Activated B cell treated with CpG ODN at 0.5 μM for 24 hours (primary cell): ENCODE measurements at places on chromosomes 6 and 20. TPM values are rescaled to one million over a fixed set of nuclear protein-coding genes. Genes with fewer than 3 reads are reported as not detected.

- H3K4me1 ChIP-seq, result peaks cover 62% of the 10 kb centered on the region
- peak overlapping the region; percentile 78 for H3K27ac ChIP-seq
- peaks cover 2% of the 10 kb centered on the region for H3K36me3 ChIP-seq
- peak overlapping the region; percentile 52 for H3K4me3 ChIP-seq
- H3K27me3 ChIP-seq, result no peaks in the 10 kb centered on the region
These were observed 3.0 kb downstream of the TCEA2 start for GRCh38 chr20:64065974-64066343.

NKX2-2 gene
- not detected in 2 replicates for total RNA-seq

- no peak for DNase-seq
- no peak overlapping the region for H3K4me3 ChIP-seq
- H3K27ac ChIP-seq, result no peak overlapping the region
These were observed 2.5 kb downstream of the RNF217 start for GRCh38 chr6:124964764-124965105.

MYH7B gene
- total RNA-seq, result 0.20 and 0.35 TPM in 2 replicates

TAAR5 gene
- total RNA-seq, result not detected in 2 replicates

CYP39A1 gene
- not detected in 2 replicates for total RNA-seq

- no peak for DNase-seq
- no peak overlapping the region for H3K27ac ChIP-seq
- H3K36me3 ChIP-seq, result no peaks in the 10 kb centered on the region
- H3K4me3 ChIP-seq, result no peak overlapping the region
- H3K27me3 ChIP-seq, result no peaks in the 10 kb centered on the region
These were observed 143.1 kb upstream of the GGTLC1 start for GRCh38 chr20:24131684-24132083.

SLC17A4 gene
- not detected in 2 replicates for total RNA-seq

DNA sequence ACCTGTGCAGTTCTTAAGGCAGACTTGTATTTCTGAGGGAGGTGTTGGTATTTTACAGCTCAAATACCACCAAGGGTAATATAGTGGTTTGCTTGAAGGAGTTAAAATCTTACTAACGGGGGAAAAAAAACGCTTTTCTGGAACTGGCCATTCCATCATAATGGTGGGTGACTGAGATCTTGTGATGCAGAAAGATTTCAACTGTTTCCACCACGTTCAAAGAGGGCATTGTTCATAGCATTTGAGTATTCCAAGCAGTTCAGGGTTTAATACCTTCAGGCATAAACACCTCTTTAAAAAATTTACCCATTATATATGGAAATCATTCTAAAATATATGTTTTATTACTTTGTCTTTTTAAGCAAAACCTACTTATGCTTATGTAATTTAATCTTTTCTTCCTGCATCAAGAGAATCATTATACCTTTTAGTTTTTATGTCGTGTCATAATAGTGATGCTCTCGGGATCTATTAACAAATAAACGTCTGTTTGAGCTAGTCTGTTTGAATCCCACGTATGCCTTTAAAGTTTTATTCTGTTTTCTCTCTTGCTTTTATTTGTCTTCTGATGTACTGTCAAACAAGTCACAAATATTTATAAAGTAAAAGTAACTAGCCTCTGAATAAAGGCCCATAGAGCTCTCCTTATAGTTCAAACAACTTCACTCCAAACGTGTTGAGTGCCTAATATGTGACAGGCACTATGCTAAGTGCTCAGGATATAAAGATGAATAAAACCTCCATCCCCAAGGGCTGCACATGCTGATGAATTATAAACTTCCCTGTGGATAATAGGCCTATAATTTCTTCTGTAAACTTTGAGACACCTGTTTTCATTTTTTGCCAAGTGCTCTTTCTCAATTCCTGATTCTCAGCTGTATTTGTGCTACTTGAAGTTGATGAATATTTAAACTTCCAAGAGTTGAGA, 298.8 kb upstream of the FERMT1 start:
- peaks cover 2% of the 10 kb centered on the region for H3K27me3 ChIP-seq
- H3K4me3 ChIP-seq, result no peak overlapping the region
- H3K4me1 ChIP-seq, result no peaks in the 10 kb centered on the region
- no peak overlapping the region for H3K27ac ChIP-seq

ENPP4 gene
- 13.0 and 13.6 TPM in 2 replicates for total RNA-seq

DNA sequence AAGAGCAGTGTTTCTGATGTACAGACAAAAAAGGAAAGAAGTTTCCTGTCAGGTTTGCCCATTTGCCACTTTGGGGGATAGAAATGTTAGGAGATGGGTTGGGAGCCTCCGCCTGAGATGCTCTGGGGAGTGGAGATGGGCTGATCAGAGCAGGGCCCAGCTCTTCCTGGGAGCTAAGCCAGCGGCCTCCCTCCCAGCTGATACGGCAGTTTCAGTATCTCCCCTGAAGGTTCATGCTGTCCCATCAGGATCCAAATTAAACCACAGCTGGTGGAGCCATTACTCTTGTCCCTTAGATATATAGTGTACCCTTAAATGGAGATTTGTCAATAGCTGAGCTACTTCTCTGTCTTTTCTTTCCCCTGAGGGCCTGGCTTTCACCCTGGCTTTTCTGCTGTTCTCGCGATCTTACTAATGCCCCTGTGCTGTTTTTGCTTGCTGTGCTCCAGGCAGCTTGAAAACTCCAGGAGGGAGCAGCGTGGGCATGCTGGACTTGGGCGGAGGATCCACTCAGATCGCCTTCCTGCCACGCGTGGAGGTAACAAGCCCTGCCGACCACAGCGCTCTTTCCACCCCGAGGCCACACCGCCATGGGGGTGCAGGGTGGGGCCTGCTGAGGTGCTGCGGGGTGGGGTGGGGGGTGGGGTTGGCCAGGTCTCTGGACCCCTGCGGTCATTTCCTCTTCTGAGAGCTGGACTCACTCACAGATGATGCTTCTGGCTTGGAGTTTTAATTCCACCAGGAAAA, 20.9 kb downstream of the ENTPD6 start:
- H3K27ac ChIP-seq, result no peak overlapping the region
- DNase-seq, result no peak
- H3K27me3 ChIP-seq, result no peaks in the 10 kb centered on the region
- H3K36me3 ChIP-seq, result peaks cover 61% of the 10 kb centered on the region

- H3K36me3 ChIP-seq, result no peaks in the 10 kb centered on the region
- H3K4me1 ChIP-seq, result no peaks in the 10 kb centered on the region
- H3K27me3 ChIP-seq, result no peaks in the 10 kb centered on the region
- no peak overlapping the region for H3K27ac ChIP-seq
These were observed 21.6 kb downstream of the NRSN1 start for GRCh38 chr6:24147511-24148153.

ADGRB3 gene
- total RNA-seq, result not detected in 2 replicates

DNA sequence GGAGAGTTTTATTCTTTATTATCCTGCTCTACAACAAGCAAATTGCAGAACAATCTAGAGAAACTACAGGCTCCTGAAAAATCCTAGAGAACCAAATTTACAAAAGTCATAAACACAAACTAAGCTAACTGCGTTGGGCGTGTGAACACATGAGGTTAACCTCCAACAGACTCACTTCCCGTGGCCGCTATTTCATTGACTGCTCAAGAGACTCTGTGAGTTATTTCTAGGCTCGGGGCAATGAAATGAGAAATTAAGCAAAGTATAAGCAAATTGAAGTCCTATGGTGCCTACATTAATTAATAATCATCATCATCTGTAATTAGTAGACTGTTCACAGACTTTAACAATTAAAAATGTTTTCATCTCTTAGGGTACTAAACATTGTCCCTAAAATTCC, 100.0 kb downstream of the MBOAT1 start:
- H3K4me1 ChIP-seq, result no peaks in the 10 kb centered on the region
- H3K36me3 ChIP-seq, result peaks cover 21% of the 10 kb centered on the region
- DNase-seq, result no peak
- no peak overlapping the region for H3K27ac ChIP-seq
- no peaks in the 10 kb centered on the region for H3K27me3 ChIP-seq

DNA sequence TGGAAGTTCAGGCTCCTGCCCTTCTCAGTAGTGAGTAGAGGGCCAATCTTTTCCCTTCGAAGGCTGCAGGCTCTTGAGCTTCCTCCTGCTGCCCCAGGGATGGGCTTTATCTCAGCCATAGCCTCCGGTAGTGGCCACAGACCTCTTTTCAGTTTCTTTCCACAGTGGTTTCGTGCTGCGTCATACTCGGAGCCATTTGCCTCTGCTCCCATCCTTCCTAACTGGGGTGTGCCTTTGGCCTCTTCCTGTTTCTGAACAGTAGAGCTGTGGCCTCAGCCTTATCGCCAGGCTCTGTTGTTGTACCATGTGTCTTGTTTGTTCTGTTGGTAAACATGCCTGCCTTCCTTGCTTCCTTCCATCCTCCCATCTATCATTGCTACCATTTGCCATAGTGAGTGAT, 54.1 kb downstream of the TULP4 start:
- H3K27ac ChIP-seq, result no peak overlapping the region
- DNase-seq, result no peak
- H3K4me1 ChIP-seq, result peaks cover 5% of the 10 kb centered on the region
- H3K4me3 ChIP-seq, result no peak overlapping the region

DNA sequence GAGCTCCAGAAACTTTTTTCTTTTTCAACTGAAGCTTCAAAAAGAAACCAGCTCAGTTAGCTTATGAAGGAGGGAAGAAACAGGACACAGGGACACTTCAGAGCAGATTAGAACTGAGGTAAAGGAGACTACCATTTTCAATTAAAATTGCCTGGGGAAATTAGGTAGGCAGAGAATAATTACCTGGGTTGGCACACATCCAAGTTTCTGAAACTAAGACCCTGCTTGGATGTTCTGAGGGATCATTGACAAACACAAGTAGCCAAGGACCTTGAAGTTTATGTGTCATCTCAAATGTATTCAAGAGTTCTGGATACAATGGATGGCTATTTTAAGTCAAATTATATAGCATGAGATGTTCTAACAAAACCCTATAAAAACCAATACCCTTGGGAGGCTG, 137.6 kb downstream of the PLCB4 start:
- H3K27me3 ChIP-seq, result no peaks in the 10 kb centered on the region
- H3K27ac ChIP-seq, result no peak overlapping the region
- no peaks in the 10 kb centered on the region for H3K4me1 ChIP-seq
- H3K36me3 ChIP-seq, result no peaks in the 10 kb centered on the region
- no peak for DNase-seq

GRCh38 chr6:33654831-33655554, 33.9 kb downstream of the ITPR3 start:
- H3K36me3 ChIP-seq, result peaks cover 61% of the 10 kb centered on the region
- no peak overlapping the region for H3K27ac ChIP-seq
- H3K27me3 ChIP-seq, result no peaks in the 10 kb centered on the region
- no peak overlapping the region for H3K4me3 ChIP-seq

GRCh38 chr6:55726144-55726543, 147.2 kb upstream of the HMGCLL1 start:
- H3K4me3 ChIP-seq, result no peak overlapping the region
- no peak for DNase-seq
- H3K36me3 ChIP-seq, result no peaks in the 10 kb centered on the region
- H3K4me1 ChIP-seq, result no peaks in the 10 kb centered on the region

DNA sequence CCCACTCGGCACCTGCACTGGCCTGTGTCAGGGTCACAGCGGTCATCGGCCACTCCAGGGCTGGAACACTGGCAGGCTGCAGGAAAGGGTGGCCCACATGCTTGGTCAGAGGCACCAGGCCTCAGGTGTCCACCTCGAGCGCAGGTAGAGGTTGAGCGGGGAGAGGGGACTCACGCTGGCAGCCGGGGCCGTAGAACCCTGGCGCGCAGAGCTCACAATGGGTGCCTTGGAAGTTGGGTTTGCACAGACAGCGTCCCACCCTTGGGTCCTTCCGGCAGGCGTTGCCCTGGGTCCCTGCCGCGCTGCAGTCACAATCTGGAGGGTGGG, 28.9 kb downstream of the LAMA5 start:
- H3K27me3 ChIP-seq, result no peaks in the 10 kb centered on the region
- H3K36me3 ChIP-seq, result no peaks in the 10 kb centered on the region
- no peak for DNase-seq

SGK1 gene
- 32.8 and 36.2 TPM in 2 replicates for total RNA-seq

GRCh38 chr6:14440940-14441781, 323.6 kb downstream of the CD83 start:
- H3K27ac ChIP-seq, result no peak overlapping the region
- no peaks in the 10 kb centered on the region for H3K27me3 ChIP-seq
- no peak overlapping the region for H3K4me3 ChIP-seq
- peaks cover 22% of the 10 kb centered on the region for H3K4me1 ChIP-seq
- no peak for DNase-seq

- peaks cover 33% of the 10 kb centered on the region for H3K4me1 ChIP-seq
- no peak overlapping the region for H3K4me3 ChIP-seq
These were observed 384.8 kb upstream of the SOX4 start for GRCh38 chr6:21208796-21209186.

GRCh38 chr6:39281312-39281980, 32.8 kb downstream of the KCNK17 start:
- H3K27me3 ChIP-seq, result peaks cover 17% of the 10 kb centered on the region
- DNase-seq, result no peak
